CD4-positive, alpha-beta T cell treated with Interleukin-15 for 1 hour (primary cell): ENCODE measurements at places on chromosomes 5 and 9.

DNA sequence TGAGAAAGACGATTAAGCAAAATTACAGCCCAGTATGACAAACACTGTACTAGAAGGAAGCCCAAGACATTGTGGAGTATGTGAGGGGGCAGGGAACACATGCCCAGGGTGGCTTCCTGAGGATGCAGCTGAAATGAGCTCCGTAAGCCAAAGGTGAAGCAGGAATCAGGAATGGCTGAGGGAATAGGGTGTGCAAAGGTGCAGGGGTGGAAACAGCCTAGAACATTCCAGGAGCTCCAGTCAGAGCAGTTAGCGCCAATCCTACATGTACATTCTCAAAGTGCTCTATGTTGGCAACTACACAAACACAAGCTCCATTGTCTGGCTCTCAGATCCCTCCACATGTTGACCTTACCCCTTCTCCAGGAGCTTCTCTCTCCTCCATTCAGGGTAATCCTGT lies 257.9 kb downstream of the MAN2A1 start:
- DNase-seq: no peak

GRCh38 chr9:134637241-134637640 lies 4.4 kb upstream of the COL5A1 start:
- DNase-seq: no peak

DNA sequence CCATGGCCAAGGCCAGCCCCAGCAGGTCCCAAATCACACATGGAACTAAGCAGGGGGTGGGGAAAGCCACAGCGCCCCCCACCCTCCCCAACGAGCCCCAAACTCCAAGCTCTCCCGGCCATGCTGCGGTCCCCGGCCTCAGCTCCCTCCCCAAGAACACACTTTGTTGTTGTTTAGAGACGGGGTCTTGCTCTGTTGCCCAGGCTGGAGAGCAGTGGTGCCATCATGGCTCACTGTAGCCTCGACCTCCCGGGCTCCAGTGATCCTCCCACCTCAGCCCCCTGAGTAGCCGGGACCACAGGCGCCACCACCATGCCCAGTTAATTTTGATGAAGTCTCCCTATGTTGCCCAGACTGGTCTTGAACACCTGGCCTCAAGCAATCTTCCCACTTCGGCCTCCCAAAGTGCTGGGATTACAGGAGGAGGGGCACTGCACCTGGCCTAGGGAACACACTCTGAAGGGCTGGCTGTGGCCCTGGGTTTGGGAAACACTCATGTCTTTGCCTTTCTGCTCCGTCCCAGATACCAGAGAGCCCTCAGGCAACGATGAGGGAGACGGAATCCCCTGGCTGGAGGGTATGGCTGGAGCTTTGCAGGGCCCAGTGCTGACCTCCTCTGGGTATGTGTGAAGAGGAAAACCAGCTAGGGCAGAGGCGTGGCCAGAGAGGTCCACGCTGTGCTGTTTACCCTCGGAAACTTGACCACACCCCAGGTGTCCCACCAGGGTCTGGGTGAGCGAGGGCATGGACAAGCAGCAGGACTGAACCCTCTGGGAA lies 53.2 kb upstream of the UBAC1 start:
- DNase-seq: no peak

DNA sequence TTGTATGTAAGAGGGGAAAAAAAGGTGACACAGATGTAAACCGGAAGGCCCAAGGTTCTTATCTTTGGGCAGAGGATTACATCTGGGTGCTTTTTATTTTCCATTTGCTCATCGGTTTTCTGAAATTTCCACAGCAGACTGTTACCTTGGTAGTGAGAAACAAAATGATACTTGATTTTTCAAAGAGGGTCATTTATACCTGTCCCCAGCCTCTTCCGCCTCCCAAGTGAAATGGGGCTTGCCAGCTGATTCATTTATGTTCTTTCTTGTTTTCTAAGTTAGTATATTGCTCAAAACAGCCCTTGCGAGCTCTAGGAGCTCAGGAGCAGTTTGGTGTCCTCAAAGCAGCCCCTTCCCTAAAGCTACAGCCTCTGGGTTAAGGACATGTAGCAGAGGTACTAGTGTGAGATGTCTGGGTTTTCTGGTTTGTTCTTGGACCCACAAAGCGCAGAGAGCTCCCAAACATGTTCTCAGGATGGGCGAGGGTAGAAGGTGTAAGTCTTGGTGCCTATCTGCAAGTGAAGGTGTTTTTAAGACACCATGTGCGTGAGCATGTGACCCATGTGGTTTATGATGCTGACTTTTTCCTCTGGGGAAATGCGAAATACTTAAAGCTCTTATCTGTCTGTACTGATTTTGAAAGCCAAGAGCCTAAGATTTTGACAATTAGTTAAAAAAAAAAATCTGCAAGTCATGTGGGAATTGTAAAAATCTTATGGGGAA lies 38.3 kb downstream of the DAPK1 start:
- DNase-seq: no peak

DNA sequence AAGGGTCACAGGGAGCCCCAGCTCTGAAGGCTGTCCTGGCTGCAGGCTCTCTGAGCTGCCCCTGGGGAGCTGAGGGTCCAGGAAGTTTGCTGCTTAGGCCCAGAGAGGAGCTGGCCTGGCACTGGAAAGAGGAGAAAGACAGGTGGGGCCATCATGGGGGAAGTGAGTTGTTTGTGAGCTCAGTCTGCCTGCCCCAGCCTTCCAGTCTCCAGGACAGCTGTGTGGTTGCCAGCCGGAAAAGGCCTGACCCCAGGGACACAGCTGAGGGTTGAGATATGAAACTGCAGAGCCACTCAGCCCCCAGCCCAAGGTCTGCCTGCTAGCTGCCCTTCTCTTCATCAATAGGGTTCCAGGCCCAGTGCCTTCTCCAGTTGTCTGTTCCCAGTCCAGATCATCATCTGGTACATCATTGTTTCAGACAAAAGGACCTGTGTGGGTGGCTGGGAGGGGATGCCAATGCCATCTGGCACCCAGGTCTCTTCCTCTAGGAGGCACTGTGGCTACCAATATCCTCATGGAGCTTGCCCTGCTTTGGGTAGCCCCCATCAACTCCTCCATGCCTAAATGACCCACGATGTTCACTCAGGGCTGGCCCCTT lies 4.3 kb upstream of the DDX41 start:
- DNase-seq: no peak

GRCh38 chr5:95671826-95672225 lies 11.0 kb downstream of the SPATA9 start:
- DNase-seq: no peak

GRCh38 chr9:23821375-23822181 lies 4.5 kb downstream of the ELAVL2 start:
- no peak for DNase-seq

DNA sequence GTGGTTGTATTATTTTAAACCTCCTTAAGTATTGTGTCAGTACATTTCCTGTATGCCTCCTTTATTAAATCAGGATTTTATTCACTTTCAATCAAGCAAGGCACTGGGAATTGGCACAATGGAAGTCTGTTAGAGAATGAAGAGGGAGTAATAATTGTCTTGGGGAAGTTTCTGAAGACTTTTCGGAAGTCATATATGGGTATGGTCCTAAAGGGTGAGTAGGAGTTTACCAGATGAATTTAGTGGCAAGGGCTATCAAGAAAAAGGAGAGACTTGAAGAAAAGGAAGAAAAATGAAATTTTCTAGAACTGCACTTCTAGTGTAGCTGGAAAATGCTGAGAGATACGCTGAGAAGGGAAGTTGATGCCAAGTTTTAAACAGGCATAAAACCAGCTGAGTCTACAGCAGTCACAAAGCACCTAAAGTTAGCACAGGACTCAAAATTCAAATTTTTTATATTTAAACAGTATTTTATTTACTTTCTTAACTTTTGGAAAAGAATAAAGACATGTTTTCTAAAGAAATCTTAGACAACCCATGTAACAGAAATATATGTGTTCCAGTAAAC lies 184.9 kb downstream of the SMC2 start:
- DNase-seq: no peak

GRCh38 chr5:158522776-158523175 lies 576.9 kb downstream of the EBF1 start:
- no peak for DNase-seq

DNA sequence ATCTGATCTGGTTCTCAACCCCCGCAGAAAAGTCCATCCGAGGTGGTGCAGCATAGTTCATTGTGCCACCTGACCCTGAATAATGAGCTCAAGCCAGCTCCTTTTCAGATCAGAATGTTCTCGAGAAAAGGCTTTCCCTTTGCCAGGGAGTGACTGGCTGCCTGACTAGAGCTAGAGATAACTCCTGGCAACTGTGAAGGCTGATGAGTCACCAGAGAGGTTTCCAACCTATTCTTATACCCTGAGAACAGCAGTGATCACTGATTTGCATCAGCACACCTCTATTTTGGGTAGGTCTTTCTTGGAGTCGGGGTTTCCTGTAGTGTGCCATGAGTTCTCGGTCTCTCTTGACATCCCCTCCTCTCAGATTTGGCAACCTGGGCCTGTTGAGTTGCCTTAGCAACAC lies 127.9 kb downstream of the PIK3R1 start:
- DNase-seq: no peak

DNA sequence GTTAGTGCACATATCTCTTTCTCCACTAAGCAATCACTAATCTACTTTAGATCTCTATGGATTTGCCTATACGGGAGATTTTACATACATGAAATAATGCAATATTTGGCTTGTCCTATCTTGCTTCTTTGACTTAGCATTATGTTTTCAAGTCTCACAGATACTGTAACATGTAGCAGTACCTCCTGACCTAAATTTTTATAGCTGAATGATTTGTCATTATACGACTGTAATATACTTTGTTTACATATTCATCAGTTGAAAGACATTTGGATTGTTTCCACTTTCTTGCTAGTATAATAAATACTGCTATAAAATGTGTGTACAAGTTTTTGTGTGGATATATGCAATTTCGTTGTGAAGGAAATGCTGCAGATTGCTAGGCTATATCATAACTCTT lies 1520.8 kb upstream of the CDH6 start:
- no peak for DNase-seq

- no peak for DNase-seq
These were observed 154.9 kb upstream of the VLDLR start for GRCh38 chr9:2466703-2467102.

DNA sequence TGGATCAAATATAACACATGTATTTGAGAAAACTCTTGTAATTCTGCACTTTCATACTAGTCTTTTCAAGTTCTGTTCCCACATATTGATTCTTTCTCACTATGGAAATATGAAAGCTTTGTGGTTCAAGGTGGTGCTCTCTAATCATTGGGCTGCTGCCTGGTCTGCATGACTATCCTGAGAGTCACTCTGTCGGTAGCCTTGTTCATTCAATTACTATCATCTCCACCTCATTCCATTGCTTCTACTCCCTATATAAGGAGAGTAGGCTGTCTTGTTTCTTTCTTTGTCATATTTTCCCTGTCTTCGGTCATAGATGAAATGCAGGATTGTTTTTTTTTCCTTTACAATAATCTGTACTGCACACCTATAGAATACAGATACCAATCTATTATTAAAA lies 341.4 kb upstream of the ACTBL2 start:
- DNase-seq: no peak

DNA sequence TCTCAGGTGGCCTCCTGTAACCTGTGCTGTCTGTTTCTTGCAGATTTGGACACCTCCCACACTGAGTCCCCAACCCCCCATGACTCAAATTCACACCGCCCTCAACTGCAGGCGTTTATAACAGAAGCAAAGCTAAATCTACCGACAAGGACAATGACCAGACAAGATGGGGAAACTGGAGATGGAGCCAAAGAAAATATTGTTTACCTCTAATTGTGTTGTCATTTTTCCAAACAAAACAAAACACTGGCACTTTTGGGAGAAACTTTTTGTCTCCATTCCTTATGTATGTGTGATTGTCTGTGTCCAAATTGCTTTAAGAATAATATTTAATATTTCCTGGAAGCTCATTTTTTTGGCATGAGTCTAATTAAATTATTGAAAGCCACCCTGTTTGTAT lies 314.8 kb downstream of the ARHGEF28 start:
- DNase-seq: no peak

- no peak for DNase-seq
These were observed 15.1 kb downstream of the REXO4 start for GRCh38 chr9:133402689-133403088.

DNA sequence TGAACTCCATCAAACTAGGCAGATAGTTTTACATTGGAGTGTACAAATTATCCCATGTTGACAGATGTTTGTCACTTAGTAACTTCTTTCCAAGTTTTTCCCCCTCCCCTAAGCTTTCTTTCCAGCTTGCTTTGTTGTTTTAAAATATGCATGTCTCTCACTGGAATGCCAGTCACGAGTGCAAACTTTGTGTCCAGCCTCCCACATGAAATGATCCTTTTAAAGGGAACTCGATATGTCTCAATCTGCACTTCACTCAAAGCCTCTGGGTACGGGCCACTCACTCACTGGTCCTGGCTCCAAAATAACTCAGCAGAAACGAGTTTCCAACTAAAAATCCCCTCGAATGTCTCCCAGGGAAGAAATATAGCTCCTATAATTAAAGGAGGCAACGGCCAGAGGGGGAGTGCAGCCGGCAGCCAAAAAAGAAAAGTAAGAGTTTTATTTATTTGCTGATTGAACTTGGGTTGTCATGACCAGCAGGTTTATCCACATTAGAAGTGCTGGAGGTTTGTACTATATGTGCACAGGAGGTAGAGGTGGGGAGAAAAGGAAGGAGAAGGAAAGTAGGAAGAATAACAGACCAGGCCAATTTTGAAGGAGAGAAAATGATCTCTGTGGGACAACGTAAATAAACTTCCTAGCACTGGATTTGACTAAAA lies 17.5 kb downstream of the NR2F1 start:
- no peak for DNase-seq

DNA sequence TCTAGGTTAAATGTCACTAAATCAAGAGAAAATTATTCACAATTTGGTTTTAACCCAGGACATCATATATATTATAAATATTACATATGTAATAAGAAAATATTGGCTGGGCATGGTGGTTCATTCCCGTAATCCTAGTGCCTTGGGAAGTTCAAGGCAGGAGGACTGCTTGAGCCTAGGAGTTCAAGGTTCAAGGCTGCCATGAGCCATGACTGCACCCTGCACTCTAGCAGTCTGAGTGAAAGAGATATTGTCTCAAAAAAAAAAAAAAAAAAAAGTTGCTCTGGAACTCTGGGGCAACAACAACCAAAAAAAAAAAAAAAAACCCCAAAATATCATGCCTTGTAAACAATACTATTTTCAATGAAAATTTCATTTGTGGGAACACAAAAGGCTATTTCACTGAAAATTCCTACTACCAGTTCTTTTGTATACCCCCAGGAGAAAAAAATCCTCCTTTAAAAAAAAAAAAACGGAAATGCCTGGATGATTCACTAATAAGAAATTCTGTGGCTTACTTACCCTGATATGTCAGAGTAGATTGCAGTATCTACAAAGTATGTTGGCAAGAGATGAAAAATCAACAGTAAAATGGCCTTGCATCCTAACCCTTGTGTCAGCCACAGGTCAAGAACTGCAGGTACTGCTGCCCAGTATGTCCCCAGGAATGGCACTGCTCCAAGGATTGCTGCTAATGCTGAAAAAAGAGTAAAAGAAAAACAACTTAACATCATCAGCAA lies 22.6 kb upstream of the CTNNAL1 start:
- no peak for DNase-seq
